Esophagus squamous epithelium (tissue), 5 donors: ENCODE measurements at places on chromosomes 1 and 21. TPM values are rescaled to one million over a fixed set of nuclear protein-coding genes. Genes with fewer than 3 reads are reported as not detected.

DNA sequence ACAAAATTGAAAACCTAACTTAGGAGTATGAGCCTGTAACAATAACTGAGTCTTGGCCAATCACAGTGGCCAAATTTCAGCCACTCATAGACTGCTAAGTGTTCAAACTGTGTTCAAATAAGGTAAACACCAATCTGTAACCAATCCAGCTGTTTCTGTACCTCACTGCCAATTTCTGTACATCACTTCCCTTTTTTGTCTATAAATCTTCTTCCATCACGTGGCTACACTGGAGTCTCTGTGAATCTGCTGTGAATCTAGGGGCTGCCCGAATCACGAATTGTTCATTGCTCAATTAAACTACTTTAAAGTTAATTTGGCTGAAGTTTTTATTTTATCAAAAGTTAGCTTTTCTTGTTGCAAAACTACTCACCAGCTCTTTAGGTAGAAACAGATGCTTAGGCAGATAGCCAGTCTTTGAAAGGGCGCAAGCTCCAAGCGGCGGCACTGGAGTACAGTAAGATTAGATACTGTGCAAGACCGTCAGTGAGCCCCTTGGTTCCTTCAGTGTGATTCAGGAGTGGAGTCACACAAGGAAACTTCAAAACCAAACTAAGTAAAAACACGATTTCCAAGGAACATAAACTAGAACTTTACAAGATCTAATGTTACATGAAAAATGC is 43.2 kb upstream of the ADGRL2 start:
- no peak for DNase-seq

GRCh38 chr1:85374160-85374559 is 90.8 kb downstream of the DDAH1 start:
- no peak for DNase-seq

- DNase-seq: no peak
Observed at GRCh38 chr1:149927056-149927562, 494 bp downstream of the SF3B4 start.

DNA sequence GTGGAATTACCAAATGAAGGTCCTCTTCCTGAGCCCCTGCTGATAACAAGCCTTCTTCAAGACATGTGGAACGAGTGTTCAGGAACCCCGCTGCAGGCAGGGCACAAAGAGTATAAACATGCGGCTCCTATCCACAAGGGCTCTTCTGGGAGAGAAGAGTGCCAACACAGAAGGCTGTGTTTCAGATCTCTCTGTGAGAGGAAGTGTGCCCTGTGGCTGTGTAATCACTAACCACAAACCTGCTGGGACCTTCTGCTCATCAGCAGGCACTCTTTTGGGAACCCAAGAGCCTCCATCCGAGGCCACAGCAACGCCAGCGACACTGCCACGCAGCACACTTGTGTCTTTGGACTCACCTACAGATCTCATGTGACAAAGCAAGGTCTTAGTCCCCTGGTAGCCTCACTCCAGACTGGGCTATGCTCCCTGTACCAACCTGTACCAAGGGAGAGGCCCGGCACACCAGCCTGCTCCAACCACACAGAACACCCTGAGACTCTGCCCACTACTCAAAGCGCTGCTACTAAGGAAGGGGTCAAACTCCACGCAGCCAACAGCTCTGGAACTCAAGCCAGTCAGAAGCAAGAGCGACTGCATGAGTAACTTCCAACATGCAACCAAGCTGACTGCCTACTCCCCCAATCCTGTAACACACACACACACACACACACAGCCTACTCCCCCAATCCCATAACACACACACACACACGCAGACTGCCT is 7.8 kb downstream of the PTTG1IP start:
- DNase-seq: no peak

GRCh38 chr21:38590449-38591217 is 92.4 kb upstream of the ERG start:
- DNase-seq: no peak

Gene AMY1C
- total RNA-seq: not detected

Gene S1PR1
- 31.1 TPM for total RNA-seq
